Effector CD4-positive, alpha-beta T cell (primary cell): ENCODE measurements at places on chromosomes 3 and 15.

GRCh38 chr3:167406876-167407492 is 26.9 kb upstream of the ZBBX start:
- no peak for DNase-seq

- no peak for DNase-seq
These were observed 25.3 kb downstream of the LPP start for GRCh38 chr3:188179006-188179966.

- DNase-seq: no peak
These were observed 391.5 kb downstream of the ERC2 start for GRCh38 chr3:56076746-56077145.

DNA sequence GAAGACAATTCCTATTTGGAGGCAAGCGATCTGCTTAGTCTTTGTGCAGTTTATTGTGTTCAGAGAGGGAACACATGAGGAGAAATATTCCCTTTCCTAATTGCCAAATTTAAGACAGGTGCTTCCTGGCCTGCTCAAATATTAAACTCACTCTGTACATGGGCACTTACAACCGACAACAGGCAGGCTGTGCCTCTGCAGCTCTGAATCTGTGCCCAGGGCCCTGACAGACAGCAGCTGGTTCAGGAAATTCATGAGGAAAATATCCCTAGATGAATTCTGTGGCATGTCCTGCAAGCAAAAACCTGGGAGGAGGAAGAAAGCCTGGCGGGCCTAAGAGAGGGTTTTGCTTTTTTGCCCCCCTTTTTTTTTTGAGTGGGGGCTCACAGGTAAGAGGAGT is 169.3 kb upstream of the TRIM42 start:
- DNase-seq: no peak

DNA sequence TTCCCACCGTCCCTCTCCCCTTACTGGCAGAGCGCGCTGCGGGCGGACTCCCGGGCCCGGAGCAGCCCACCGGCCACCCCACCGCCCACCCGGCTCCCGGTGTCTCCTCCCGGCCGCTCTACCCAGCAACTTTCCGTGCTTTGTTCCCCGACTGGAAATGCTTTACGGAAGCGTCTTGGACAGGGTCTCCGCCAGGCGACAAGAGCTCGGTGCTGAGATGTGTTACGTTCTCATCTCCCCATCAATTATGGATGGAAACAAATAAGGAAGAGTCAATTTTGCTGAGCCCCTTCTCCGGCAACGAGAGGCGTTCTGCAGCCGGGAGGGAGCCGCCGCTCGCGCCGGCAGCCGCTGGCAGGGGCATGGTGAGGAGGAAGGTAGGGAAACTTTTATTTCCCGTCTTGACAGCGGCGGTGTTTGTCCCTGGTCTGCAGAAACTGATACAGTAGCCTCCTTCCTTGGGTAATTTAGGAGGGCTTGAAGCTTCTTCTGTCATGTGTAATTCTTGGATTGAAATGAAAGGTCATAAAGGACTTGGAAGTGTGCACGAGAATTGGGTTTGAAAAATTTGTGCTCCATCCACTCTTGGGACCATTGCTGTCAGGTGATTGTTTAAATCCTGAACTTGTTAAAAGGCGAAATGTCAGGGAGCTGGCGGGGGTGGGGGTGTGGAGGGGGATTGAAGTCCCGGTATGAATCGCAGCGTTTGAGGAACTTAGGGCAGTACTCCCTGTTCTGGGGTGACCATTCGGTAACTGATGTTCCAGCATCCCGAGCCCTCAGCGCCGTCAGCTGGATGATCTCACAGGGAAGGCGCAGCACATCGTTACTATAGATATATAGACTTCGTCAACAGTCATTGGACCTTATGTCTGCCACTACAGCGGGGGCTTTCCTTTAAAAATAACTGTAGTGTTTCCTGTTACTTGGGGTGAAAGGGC is 1.5 kb downstream of the SEMA6D start:
- no peak for DNase-seq
